ENCODE measurements at places on chromosomes 2 and 18.

DNA sequence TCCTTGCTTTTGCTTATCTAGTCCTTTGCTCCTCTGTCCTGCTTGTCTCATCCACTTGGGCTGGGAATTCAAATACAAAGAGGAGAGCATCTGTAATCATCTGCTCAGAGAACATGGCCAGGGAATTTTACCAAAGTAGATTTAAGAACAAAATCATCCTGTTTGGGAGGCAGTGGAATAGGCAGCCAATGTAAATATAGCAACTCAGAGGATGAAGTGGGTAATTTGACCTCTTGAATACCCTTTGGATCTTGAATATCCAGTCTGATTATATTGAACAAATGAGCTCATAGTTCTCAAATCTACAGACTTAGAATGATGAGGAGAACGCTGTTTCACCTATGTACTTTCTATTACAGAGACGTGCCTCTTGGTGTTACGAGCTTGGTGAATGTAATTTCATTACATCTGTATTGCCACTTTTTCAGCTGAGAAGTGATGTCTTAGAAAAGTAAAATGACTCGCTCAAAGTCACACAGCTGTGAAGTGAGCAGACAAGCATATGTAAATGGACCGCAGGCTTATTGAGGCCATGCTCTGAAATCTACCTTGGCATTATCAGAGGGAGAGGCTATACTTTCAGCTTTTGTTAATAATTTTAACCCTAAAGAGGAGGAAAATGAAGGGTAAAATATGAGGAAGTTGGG is 266.3 kb downstream of the MTX2 start:
- no peak overlapping the region for H3K4me3 ChIP-seq
- H3K27ac ChIP-seq = no peak overlapping the region
- peaks cover 22% of the 10 kb centered on the region for H3K27me3 ChIP-seq
- DNase-seq = no peak

GRCh38 chr2:239752951-239753350 is 272.2 kb downstream of the NDUFA10 start:
- H3K36me3 ChIP-seq = no peaks in the 10 kb centered on the region
- peaks cover 34% of the 10 kb centered on the region for H3K4me1 ChIP-seq
- no peak for DNase-seq
- no peak overlapping the region for H3K4me3 ChIP-seq
- H3K27me3 ChIP-seq = peaks cover 2% of the 10 kb centered on the region

GRCh38 chr2:163210430-163210918 is 371.9 kb upstream of the KCNH7 start:
- H3K27ac ChIP-seq = peak overlapping the region; percentile 76
- H3K4me1 ChIP-seq = peaks cover 7% of the 10 kb centered on the region
- no peaks in the 10 kb centered on the region for H3K36me3 ChIP-seq

- H3K27me3 ChIP-seq = peaks cover 1% of the 10 kb centered on the region
- peaks cover 17% of the 10 kb centered on the region for H3K4me1 ChIP-seq
- H3K4me3 ChIP-seq = no peak overlapping the region
Observed at GRCh38 chr2:71802556-71802955, 345.1 kb downstream of the CYP26B1 start.

DNA sequence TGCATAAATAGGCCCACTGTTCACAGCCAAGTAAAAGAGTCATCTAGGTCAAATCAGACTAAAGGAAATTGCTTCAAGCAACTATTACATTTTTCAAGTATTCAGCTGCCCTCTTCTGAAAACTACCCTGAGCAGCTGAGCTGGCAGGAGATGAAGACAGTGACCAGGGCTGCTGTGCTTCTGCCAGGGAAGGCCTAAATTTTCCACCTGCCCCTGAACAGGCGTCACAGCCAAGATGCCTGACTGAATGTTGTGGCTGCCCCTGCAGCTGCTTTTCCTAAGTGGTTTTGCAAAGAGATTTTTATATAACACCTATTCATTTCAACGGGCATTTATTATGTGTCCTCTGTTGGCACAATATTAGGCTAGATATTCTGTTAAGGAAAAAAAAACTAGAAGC is 96.7 kb upstream of the RPE start:
- no peaks in the 10 kb centered on the region for H3K4me1 ChIP-seq
- H3K27me3 ChIP-seq = no peaks in the 10 kb centered on the region
- H3K4me3 ChIP-seq = no peak overlapping the region
- H3K36me3 ChIP-seq = no peaks in the 10 kb centered on the region

- no peaks in the 10 kb centered on the region for H3K27me3 ChIP-seq
- H3K4me1 ChIP-seq = peaks cover 26% of the 10 kb centered on the region
- no peak for DNase-seq
Observed at GRCh38 chr2:171836146-171836910, 57.7 kb downstream of the SLC25A12 start.

GRCh38 chr2:216354306-216354705 is 18.0 kb downstream of the MARCHF4 start:
- DNase-seq = no peak
- no peak overlapping the region for H3K4me3 ChIP-seq
- H3K27me3 ChIP-seq = no peaks in the 10 kb centered on the region
- no peak overlapping the region for H3K27ac ChIP-seq
- peaks cover 16% of the 10 kb centered on the region for H3K4me1 ChIP-seq

DNA sequence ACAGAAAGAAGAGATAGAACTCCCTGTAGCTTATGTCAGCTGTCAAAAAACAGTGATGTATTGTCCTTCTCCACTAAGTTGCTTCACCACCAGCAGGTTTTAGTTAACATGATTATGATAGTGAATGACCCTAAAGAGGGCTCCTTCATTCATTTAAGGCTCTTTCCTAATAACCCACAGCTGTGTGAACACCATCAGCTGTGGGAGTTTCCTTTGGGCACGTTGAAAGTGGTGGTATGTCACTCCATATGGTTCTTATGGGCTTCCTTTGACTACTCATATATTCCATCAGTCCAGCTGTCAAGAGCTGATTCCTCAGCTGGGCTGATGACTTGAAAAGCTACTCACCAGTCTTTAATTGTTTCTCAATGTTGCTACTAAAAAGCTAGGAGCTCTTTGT is 210.3 kb downstream of the UBE2E3 start:
- DNase-seq = no peak
- H3K4me3 ChIP-seq = no peak overlapping the region
- H3K27me3 ChIP-seq = no peaks in the 10 kb centered on the region
- H3K36me3 ChIP-seq = no peaks in the 10 kb centered on the region
- no peak overlapping the region for H3K27ac ChIP-seq
- H3K4me1 ChIP-seq = no peaks in the 10 kb centered on the region

GRCh38 chr18:45456090-45457021 is 158.9 kb upstream of the SLC14A2 start:
- no peak overlapping the region for H3K4me3 ChIP-seq
- peaks cover 1% of the 10 kb centered on the region for H3K36me3 ChIP-seq
- peaks cover 7% of the 10 kb centered on the region for H3K4me1 ChIP-seq
- H3K27ac ChIP-seq = no peak overlapping the region
- no peak for DNase-seq

GRCh38 chr18:68355637-68356036 is 359.3 kb downstream of the TMX3 start:
- H3K4me3 ChIP-seq = no peak overlapping the region
- no peaks in the 10 kb centered on the region for H3K4me1 ChIP-seq
- no peaks in the 10 kb centered on the region for H3K27me3 ChIP-seq
- no peak overlapping the region for H3K27ac ChIP-seq

DNA sequence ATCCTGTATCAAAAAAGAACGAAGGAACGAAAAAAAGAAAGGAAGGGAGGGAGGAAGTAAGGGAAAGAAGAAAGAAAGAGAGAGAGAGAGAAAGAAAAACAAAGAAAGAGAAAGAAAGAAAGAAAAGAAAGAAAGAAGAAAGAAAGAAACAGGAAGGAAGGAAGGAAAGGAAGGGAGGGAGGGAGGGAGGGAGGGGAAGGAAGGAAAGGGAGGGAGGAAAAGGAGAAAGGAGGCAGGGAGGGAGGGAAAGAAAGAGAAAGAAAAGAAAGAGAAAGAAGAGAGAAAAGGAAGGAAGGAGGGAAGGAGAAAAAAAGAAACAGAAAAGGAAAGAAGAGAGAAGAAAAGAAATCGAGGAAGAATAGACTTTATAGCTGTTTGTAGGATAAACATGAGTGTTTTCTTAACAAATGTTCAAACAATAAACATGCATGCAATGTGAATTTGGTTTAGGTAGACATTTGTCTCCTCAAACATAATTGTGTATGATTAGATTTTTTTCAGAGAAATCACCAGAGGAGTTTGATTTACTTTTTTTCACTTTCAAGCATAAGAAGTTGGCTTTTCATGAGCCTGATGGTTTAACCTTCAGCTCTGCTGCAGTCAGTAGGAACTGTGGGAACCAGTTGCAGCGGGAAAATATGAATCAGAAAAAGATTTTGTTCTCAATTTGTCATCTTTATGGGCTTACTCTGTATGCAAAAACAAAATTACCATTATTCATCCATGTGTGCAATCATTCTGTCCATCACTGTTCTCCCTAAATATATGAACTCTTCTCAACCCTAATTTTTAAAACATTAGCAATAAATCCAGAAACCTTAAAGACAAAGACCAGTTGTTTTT is 71.6 kb downstream of the PRKRA start:
- H3K4me3 ChIP-seq = no peak overlapping the region
- H3K27me3 ChIP-seq = no peaks in the 10 kb centered on the region
- no peak for DNase-seq
- H3K4me1 ChIP-seq = peaks cover 4% of the 10 kb centered on the region

DNA sequence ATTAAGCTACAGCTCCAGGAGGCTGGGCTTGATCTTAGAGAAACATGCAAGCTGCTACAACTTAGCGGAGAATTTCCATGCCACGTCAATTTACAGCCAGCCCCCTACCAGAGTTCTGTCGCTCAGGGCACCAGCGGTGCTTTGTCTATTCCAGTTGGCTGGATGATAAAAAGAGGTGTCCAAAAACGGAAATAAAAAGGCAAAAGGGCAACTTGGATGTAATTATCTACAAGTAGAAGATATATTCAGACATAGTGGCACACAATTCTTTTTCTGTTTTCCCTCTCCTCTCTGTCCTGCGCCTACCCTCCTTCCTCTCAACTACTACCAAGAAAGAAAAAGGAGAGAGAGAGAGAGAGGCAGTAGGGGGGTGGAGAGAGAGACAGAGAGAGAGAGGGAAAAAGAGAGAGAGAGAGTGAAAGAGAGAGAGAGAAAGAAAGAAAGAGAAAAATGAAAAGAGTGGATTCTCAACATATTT is 363 bp upstream of the RFTN2 start:
- no peak for DNase-seq
- H3K36me3 ChIP-seq = peaks cover 4% of the 10 kb centered on the region
- peak overlapping the region; percentile 73 for H3K4me3 ChIP-seq

GRCh38 chr2:20584399-20585358 is 66.2 kb downstream of the HS1BP3 start:
- DNase-seq = peak; percentile 77
- peaks cover 59% of the 10 kb centered on the region for H3K4me1 ChIP-seq
- peak overlapping the region; percentile 87 for H3K27ac ChIP-seq
- no peak overlapping the region for H3K4me3 ChIP-seq
- no peaks in the 10 kb centered on the region for H3K27me3 ChIP-seq
- no peaks in the 10 kb centered on the region for H3K36me3 ChIP-seq

GRCh38 chr2:36060133-36060532 is 295.4 kb upstream of the CRIM1 start:
- no peaks in the 10 kb centered on the region for H3K4me1 ChIP-seq
- no peak overlapping the region for H3K27ac ChIP-seq
- no peak for DNase-seq
- no peak overlapping the region for H3K4me3 ChIP-seq

DNA sequence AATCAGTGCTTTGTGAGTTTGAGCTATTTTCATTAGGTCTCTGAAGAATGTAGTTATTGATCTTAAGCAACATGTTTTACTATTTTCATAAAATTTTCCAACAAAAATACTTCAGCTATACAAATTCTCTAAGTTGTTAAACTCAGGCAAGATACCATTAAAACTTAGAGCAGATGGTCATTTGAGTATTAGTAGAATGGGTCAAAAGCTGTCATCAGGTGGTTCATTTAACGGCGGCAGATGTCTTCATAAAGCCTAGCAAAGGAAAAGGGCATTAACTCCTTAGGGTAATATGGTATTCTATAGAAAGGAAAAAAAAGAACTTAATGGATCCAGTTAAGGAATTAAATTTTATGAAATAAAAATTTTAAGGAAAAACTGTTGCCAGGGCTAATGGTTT is 19.2 kb downstream of the MIB1 start:
- no peak for DNase-seq
- no peaks in the 10 kb centered on the region for H3K36me3 ChIP-seq
- no peak overlapping the region for H3K4me3 ChIP-seq
- H3K27ac ChIP-seq = peak overlapping the region; percentile 80
- no peaks in the 10 kb centered on the region for H3K27me3 ChIP-seq

All from chondrocyte (in vitro differentiated cells).